ENCODE measurements at places on chromosomes 7 and 10.

DNA sequence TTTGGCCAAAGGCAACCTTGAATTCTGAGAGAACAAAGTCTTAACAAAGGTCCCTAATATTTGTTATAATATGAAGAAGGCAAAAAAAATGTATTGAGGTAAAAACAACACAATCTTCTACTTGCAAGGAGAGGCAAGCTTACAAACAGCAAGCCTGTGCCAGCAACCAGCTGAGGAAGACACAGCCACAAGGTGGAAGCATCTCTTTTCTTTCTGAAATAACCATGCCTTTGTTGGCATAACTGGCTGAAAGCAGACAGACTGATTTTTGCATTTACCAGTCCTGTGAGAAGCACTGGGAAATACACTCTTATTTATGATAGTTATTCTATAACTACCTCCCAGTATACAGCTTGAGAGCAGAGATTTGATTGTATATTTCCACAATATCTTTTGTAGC, 292.0 kb downstream of the PHTF2 start:
- no peak for DNase-seq

GRCh38 chr10:53127686-53128085, 355.1 kb upstream of the MBL2 start:
- DNase-seq = no peak

GRCh38 chr7:70614237-70615045, 517.5 kb upstream of the GALNT17 start:
- DNase-seq = no peak

DNA sequence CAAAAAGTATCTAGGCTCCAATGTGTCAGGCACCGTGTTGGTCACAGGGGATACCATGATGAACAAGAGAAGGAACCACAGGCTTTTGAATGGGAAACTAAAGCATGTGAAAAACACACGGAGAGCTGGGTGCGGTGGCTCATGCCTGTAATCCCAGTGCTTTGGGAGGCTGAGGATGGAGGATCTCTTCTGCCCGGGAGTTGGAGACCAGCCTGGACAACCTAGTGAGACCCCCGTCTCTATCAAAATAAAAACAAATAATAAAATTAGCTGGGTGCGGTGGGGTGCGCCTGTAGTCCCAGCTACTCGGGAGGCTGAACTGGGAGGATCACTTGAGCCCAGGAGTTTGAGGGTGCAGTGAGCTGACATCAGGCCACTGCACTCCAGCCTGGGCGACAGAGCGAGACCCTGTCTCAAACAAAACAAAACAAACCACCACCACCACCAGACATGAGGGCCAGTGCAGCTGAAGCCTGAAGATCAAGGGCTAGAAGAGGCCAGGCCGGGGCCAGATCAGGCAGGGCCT, 611 bp upstream of the COPS6 start:
- DNase-seq = no peak

DNA sequence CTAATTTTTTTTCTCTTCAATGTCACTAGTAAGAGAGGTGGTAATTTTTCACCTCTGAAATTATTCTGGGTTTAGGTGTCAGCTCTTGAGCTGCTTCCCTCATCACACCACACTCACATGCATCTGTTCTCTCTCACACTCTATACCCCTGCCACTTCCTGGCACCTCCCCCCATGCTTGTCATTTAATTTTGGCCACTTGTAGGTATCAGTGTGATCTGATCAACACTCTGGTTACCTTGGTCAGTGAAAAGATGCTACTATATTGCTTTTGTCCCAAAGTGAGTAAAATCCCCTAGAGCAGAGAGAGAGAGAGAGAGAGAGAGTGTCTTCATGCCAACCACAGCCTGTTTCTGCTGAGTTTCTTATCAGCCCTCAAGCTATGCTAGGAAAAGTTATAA, 42.5 kb downstream of the STK17A start:
- no peak for DNase-seq

DNA sequence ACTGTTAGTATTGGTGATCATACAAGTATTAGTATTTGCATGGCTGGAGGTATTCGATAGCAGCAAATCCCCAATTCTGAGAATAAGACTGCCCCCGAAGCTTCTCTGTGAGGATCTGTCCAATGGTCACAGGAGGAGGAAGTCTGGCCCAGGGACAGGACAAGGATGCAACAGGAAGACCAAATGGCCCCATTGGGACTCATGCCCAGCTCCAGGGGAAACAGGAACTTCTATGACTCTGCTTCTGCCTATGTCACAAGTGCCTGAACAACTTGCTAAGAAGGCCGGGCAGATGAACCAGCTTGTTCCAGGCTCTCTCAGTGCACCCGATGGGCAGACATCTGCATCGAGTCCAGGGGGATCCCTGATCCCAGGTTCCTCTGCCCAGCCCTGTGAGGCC, 172.0 kb upstream of the GRB10 start:
- no peak for DNase-seq

- DNase-seq = no peak
Measured at GRCh38 chr10:64648915-64649314, 1127.7 kb downstream of the REEP3 start.

DNA sequence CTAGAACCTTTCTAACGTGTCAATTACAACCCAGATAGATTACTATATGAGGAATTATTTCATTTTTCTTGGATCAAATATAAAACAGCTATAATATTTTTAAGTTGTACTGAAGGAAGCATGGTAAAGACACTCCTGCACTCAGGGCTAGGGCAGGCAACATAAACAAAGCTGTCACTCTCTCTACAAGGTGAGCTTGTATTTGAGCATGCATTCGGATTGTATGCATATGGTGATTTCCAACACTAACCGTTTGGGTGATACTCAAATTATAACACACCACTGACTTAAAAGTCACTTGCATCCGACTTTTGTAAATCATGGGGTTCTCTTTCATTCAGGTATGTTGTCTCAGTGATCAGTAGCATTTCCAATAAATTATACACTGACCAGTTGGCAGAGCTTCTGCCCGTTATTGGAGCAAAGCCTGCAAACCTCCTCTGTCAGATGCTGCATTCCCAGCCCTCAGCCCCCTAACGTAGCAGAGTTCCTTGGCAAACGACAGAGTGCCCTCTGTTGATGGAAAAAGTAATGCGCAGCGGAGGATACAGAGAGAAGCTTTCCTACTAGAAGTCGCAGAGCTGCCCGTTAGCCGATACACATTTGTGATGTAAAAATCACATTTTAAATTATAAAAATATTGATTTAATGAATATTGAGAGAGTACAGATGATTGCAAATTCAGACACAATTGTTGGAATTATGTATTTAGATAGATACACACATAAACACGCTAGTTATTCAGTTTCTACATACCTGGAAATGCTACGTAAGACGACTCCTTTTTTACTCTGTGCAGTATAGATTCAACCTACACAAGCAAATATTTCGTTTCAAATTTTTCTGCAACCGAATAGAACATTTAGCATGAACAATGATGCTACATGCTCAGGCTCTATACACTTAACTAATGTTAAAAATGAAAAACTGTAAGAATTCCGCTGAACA, 173.9 kb upstream of the SP4 start:
- no peak for DNase-seq

- no peak for DNase-seq
Measured at GRCh38 chr7:42091461-42092291, 145.3 kb downstream of the GLI3 start.

GRCh38 chr10:131891196-131891928, 9.4 kb upstream of the PPP2R2D start:
- DNase-seq = no peak

- DNase-seq = peak; percentile 17
Measured at GRCh38 chr7:86932038-86932512, 127.4 kb downstream of the ELAPOR2 start.

- no peak for DNase-seq
Measured at GRCh38 chr7:151657173-151657572, 137.5 kb upstream of the RHEB start.

- DNase-seq = no peak
Measured at GRCh38 chr10:95626500-95626899, 30.0 kb downstream of the ALDH18A1 start.

GRCh38 chr7:49976238-49976637, 116.8 kb downstream of the ZPBP start:
- DNase-seq = no peak

GRCh38 chr7:96017877-96018276, 245.5 kb downstream of the DYNC1I1 start:
- no peak for DNase-seq

- DNase-seq = no peak
Measured at GRCh38 chr7:130719541-130719940, 14.5 kb downstream of the KLF14 start.

- DNase-seq = no peak
Measured at GRCh38 chr7:47327698-47328391, 254.1 kb downstream of the TNS3 start.

DNA sequence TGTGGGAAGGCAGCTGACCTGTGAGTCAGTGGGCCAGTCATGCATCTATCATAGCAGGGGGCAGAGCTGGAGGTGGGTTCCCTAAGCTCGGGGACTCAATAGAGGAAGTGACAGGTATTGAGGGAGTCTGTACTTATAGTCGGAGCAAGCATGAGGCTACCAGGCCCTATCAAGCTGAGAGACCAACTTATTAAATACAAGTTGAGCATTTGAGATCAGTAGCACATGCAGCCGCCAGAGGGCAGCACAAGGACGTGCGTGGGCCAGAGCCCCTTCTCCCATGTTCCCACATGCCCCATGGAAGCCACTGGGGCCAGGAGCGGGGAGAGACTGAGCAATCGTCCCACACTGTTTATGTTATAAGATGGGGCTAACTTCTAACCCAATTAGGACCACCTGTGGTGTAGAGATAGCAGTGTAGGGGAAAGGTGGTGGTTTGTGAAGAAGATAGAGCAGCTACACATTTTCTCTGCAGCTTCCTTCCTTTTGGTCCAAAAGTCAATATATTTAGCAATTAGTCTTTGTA, 13.0 kb upstream of the STK31 start:
- DNase-seq = no peak

DNA sequence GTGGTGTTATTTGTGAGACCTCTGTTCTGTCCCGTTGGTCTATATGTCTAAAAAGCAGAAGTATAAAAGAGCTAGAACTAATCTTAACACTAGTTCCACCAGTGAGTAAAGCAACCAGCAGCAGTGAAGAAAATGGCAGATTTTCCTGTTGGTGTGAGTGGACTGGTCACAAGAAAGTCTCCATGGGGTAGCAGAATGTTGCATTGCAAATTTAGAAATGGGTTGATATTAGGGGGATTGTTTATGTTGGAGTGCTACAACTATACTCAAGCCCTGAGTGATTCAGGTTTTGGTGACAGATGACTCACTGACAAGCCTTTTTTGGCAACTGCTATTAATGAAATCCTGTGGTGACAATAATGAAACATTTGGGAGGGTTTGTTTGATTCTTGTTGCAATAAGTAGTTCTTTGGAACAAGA, 5.6 kb downstream of the AVL9 start:
- DNase-seq = no peak

DNA sequence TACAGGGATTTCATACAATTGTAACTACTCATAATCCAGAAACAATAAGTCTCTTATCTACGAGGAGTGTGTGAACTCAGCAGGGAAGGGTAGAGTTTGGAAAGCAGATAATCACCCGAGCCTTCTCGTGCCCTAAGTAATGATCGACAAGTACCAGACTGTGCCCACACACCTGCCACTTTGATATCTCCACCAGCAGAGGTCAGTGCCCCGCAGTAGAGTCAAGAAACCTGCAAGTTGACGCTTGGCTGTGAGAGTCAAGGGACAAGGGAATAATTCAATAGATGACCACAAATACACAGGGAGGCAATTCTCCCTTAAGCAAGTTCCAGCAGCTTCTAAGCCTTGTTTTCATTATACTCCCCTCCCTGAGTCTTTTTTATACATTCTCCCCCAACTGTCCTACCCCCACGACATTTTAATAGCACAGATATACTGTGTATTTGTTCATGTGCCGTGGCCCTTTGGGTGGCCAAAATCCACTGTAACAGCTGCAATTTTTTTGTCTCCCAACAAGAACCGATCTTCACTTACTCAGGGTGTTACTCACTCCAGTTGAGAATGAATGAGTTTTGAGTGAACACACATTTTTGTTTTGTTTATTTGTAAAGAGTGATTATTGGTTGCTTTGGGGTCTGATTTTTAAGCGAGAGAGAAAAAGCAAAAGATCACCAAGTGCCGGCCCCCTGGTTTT, 106.9 kb upstream of the RHEB start:
- DNase-seq = no peak

DNA sequence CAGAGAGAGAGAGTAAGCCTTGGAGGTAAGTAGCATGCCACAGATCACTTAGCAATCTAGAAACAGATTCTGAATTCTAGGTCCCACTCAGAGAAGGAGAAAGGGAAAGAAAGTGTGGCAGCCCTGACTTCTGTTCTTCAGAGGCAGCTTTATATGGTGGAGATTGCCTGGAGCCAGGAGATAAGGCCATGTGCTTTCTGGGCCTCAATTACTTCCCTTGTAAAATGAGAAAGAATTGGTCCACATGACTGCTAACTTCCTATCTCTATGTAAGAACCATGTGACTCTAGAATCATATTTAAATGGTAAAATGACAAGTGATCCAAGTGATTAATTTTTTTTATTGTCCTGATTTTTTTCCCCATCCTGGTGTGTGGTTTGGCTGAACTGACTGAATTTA, 64.1 kb downstream of the HHEX start:
- no peak for DNase-seq

DNA sequence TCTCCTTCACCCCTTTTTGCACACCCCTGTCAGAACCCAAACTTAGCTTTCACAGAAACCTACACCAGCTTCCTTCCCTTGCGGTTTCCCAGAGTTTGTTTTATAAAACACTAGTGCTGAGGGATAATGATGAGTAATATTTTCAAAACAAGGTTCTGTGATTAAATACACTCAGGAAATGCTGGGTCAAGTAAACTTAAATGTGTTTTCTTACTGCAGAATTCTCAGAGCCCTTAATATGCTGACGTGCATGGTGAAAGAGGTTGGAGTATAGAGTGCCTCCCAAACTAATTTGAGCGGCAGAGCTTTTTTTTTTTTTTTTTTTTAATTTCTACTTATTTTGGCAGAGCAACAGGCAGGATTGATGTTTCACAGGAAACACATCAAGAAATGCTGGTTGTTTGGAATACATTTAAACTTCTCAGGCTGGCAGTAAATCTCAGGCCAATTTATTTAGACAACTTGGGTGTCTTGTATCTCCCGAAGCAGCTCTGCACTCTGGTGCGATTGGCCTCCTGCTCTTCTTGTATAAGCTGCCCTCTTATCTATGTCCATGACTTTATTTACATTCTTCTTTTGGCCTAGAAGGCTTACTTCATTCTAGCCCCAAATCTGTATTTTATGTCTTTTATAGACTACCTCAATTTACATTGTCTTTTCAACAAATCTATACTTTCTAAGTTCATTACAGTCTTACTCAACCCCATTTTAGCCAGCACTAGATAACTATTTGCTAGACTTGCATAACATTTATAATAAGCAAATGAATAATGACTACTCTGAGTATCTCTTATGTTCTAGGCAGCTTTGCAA, 165.4 kb downstream of the BMPER start:
- no peak for DNase-seq

GRCh38 chr7:66182920-66183319, 22.2 kb upstream of the TPST1 start:
- no peak for DNase-seq

DNA sequence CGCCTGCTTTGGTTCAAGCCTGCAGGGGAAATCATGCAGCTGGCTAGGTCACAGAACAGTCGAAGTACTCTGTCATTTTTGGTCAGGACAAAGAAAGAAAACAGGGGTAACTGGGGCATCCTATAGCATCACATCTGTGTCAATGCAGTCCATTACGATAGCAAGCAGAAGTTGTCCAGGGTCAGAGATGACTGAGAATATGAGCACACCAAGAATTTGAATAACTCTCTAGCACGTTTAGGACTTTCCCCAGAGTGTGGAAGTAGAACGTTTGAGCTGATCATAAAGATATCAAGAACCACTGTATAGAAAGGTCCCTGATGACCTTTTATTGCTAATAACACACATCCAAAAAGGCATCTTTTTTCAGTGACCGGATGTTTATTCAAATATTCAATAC, 12.7 kb upstream of the HECW1 start:
- DNase-seq = no peak

All from activated naive CD4-positive, alpha-beta T cell treated with anti-CD3 and anti-CD28 coated beads, Interleukin-2, amount 50 U/mL, for 72 hours (primary cell).